ENCODE measurements at places on chromosomes 16 and 17.

- ATAC-seq = peak; percentile 38
Observed at GRCh38 chr17:1611715-1612114, 16.9 kb downstream of the SLC43A2 start.

GRCh38 chr17:82231312-82231561 lies 2.4 kb downstream of the SLC16A3 start:
- peak; percentile 1 for ATAC-seq

DNA sequence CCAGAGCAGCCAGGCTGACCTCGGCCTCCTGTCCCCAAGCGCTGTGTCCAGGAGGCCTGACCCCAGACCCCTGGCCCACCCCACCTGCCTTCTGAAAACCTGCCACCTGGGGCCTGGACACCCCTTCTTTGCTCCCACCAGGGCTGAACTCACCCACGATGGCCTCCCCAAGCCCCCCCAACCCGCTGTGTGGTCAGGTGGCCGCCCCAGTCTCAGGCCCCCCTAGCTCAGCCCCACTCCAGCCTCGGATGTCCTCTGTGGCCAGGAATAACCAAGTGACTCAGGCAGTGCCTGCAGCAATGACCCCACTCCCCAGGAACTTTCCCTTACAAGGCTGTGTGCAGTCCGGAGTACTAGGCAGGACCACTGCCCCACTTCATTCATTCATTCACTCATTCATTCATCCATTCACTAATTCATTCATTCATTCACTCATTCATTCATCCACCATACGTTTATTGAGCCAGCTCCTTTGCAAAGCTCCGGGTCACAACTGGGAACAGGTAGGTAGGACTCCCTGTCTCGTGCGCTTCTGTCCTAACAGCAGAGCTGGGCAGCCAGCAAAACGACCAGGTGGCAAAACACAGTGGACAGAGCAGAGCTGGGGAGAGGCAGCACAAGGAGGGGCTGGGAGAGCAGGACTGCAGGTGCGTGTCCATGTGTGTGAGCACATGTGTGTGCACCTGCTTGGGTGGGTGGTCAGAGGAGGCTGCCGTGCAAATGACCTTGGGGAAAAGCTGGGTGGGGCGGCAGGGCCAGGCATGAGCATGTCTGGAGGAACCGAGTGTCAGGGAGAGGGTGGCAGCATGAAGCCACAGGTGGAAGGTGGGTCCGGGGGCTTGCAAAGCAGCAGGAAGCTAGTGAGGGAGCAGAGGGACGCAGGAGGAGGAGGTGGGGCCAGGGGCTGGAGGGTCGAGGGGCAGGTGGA lies 75.8 kb upstream of the CBX4 start:
- no peak for ATAC-seq

DNA sequence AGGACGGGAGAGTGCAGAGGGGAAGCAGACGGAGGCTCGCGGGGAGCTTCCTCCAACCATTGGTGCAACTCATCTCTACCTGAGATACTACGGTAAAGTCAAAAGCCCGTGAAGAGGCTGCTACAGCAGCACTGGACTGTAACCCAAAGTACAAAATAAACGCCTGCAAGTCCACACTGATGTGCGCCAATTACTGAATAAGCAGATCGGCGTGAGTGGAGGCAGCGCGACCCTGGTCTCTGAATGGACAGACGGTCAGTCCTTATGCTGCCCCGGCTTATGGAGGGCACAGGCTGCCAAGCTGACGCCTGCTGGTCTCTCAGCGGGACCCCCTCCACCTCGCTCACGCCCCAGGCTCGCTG lies 58.5 kb downstream of the LMF1 start:
- ATAC-seq = no peak

DNA sequence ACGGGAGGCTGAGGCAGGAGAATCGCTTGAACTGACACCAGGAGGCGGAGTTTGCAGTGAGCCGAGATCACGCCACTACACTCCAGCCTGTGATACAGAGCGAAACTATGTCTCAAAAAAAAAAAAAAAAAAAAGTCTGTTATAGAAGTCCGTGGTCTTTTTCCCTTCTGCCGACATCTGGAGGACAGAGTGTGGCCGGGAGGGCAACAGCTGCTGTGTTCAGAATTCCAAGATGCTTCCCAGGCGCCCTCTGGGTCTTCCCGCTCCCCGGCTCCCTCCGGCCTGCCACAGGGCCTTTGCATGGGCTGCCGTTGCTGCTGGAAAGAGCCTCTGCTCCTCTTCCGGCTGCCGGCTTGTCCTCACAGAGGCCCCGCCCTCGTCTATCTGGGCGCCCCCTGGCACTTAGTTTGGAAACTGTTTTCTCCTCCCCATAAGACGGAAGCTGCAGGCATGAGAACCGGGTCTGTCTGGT lies 2.4 kb upstream of the CACNA1H start:
- no peak for ATAC-seq

DNA sequence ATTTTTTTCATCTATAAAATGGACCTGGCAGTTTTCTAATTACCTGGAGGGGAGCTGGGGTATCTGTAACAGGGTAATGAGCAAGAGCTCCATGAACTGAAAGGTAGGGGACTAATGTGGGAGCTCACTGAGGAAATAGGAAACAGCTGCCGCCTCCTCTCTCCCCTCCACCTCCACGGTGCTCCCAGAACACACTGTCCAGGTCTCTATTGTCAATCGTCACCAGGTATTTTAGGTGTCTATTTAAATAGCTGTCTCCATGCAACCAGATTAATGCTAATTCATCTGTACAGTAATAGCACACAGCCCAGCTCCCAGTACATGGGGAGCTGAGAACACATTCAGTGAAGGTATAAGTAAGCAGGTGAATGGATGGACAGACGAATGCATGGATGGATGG lies 233.3 kb downstream of the GRIN2A start:
- ATAC-seq = no peak

- ATAC-seq = no peak
Observed at GRCh38 chr16:27226976-27227705, 23.8 kb downstream of the KDM8 start.

DNA sequence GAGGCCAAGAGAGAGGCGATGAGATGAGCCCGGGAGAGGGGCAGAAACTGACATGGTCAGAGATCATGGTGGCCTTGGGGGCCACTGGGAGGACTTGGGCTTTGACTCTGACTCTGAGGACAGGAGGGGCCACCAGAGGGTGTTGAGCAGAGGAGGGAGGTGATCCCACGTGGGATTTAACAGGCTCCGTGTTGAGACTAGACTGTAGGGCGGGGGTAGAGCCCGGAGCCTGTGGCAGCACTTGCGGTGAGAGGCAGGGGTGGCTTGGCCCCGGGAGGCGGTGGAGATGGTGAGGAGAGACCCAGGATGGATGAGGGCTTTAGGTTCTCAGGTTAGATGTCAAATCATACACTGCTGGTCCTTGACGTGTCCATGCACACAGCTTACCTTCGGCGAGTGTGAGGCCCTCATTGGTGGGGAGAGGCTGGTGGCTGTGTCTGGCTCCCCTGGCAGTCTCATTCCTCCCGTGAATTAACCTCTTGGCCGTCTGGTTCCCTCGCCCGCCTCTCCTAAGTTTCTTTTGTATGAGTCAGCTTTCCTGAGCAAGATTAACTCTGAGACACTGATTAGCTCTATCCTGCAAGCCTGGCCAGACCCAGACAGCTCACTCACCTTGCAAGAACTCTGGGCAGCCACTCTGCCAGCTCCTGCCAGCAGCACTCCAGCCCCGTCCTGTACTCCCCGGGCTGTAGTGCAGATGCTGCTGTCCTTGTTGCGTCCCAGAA lies 39.7 kb downstream of the VPS35L start:
- ATAC-seq = peak; percentile 75

- ATAC-seq = peak; percentile 16
Observed at GRCh38 chr17:81527591-81528383, at the start of gene FSCN2. FSCN2 (plus strand) TSS chr17:81528377; CDS start chr17:81528532, 155 bp downstream.

- ATAC-seq = no peak
Observed at GRCh38 chr17:34499576-34499975, 79.8 kb upstream of the TMEM132E start.

- peak; percentile 45 for ATAC-seq
Observed at GRCh38 chr16:67184995-67185650, 1.4 kb upstream of the MATCAP1 start.

DNA sequence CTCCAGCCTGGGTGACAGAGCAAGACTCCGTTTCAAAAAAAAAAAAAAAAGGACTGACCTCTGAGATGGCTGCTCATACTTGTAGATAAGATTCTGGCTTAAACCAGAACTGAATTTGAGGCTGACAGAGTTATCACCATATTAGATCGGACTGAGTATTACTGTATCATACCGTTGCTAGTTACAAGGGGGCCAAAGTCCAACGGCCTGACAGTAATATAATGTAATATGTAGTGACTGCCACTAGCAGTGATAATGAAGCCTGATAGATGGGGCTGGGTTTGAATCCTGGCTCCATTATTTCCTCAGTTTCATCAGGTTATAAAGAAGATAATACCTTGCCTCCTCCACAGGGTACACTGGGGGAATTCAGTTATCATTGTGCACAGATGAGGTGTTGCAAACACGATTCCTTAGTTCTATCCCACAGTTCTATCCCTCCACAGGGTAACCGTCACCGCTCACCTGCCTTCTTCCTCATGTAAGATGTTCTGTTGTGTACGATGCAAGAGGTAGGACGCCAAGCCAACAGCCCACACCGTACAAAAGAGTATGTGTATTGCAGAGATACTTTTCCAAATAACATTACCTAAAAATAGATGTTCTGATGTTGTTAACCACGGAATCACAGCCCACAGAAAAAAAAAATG lies 5.2 kb downstream of the TMEM220 start:
- no peak for ATAC-seq

DNA sequence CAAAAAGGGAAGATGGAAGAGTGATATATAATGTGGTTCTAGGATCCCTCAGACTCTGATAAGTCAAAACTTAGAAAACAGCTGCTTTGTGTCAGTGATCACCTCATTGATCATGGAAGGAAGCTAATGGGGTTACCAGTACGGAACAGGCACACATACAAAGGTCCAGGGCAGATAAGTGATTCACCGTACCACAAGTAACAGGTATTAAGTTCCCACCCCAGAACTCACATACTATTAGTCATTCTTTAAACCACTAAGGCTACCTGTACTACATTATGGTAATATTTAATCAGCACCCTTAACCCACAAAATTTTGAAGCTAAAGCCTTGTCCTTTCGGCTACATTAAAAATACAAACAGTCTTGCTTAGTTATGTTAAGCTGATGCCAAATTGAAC lies 17.4 kb downstream of the RNF43 start:
- ATAC-seq = no peak

- no peak for ATAC-seq
Observed at GRCh38 chr17:72463287-72464102, 342.7 kb downstream of the SOX9 start.

- ATAC-seq = peak; percentile 73
Observed at GRCh38 chr17:82230609-82231311, 1.9 kb downstream of the SLC16A3 start.

DNA sequence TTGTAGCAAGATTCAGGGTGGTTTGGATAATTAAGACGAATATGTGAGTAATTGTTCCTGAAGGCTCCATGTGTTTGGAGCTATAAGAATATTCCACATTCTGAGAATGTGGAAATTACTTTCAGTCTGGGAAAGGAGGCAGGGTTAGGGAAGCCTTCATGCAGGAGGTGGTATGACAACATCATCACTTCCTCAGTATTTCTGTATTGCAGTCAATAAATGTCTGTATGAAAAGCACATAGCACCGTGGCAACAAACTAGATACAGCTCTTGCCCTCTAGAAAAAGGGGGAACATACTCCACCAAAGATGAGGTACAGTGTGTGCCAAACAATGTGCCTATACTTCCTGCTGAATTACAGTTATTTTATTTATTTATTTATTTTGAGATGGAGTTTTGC lies 26.1 kb upstream of the DHRS7B start:
- no peak for ATAC-seq

- no peak for ATAC-seq
Observed at GRCh38 chr17:50837980-50838954, 2.9 kb downstream of the WFIKKN2 start.

- ATAC-seq = no peak
Observed at GRCh38 chr16:87927195-87927562, 9.2 kb downstream of the CA5A start.

GRCh38 chr17:51152766-51153209 lies 571 bp upstream of the NME1 start:
- peak; percentile 23 for ATAC-seq

DNA sequence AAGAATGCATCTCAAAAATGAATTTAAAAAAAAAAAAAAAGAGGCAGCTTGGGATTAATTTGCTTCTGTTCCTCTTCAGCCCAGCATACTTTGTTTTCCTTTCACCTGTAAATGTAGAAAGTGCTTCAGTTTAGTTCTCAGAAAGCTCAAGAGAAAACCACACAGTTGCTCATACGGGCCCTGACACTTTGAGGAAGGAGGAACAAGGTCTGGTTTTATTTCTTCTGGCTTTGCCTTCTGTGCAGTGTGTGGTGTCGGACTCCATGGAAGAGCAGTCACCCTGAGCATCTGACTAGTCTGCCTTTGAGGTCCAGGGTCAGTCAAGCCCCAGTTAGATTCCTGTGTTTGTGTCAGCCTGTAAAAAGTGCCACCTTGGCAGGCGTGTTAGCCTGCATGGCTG lies 27.6 kb downstream of the NMT1 start:
- no peak for ATAC-seq

DNA sequence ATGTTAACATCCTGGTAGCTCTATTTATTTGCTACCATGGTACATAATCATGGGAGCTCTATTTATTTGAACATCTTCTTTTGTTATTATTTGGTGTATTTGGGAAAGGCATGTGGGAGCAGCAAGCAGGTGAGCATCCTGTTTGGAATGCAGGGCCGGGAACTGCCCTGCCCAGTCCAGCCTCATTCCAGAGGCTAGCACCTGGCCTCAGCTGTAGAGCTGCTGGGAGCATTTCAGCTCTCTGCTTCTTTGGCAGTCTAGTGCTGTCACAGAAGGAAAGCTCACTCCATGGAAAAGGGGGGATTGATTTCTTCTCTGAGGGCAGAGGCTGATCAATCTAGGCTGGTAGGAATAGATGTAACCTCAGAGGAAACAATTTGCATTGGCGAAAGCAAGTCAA lies 112.5 kb downstream of the WWOX start:
- ATAC-seq = no peak

GRCh38 chr17:47698749-47699535 lies 5.0 kb downstream of the TBKBP1 start:
- ATAC-seq = no peak

DNA sequence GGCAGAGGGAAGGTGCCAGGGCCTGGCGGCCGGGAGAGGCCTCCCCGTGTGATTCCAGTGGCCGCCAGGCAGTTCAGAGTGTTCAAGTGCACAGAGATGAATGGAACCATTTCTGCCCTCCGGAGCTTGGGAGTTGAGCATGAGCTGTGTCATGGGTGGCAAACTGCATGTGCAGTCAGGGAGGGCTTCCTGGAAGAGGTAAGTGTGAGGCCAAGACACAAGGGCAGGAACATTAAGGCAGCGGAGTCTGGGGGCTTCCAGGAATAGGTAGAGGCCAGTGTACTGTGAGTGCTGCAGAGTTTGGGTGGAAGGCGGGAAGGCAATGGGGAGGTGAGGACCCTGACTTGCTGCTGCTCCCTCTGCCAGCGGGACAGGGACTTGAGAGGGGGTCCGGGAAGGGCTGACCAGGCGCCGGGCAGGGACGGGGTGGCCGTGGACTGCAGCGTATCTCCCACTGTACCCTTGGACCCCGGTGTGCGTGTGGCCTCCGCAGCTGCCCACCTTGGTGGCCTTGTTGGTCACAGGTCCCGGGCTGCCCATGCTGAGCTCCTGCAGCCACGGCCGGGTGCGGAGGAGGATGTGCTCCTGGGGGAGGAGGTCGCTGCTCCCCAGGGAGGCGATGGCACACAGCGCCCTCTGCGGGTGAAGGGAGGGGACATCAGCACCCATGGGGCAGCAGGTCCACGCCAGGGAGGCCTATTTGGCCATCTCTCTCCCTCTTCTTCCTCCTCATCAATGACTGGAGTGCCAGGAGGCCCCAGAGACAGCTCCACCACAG lies 7.5 kb upstream of the CEP131 start:
- ATAC-seq = peak; percentile 2
